Muscle of arm (tissue), 14 donors: ENCODE measurements at places on chromosomes 11 and 22. TPM values are rescaled to one million over a fixed set of nuclear protein-coding genes. Genes with fewer than 3 reads are reported as not detected.

Gene ASCL2
- 0.61 TPM for polyA plus RNA-seq

GRCh38 chr22:31818481-31819392 lies 64.9 kb downstream of the DEPDC5 start:
- no peak for DNase-seq

DNA sequence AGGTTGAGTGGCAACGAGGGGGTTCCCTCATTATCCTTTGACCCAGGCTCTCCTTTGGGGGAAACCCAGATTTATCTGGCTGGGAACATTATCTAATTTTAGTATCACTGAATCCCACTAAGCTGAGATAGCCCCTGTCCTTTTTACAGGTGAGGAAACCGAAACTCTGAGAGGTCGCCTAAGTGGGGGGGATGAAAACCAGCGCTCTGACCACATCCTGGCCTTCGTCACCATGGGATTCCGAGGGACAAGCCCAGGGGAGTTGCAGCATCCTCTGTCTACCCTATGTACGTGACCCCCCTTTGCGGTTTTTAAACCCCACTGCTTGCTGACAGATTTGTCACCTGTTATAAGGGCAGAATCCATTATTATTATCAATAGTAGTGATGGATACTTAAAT lies 61.0 kb downstream of the ISX start:
- no peak for DNase-seq

DNA sequence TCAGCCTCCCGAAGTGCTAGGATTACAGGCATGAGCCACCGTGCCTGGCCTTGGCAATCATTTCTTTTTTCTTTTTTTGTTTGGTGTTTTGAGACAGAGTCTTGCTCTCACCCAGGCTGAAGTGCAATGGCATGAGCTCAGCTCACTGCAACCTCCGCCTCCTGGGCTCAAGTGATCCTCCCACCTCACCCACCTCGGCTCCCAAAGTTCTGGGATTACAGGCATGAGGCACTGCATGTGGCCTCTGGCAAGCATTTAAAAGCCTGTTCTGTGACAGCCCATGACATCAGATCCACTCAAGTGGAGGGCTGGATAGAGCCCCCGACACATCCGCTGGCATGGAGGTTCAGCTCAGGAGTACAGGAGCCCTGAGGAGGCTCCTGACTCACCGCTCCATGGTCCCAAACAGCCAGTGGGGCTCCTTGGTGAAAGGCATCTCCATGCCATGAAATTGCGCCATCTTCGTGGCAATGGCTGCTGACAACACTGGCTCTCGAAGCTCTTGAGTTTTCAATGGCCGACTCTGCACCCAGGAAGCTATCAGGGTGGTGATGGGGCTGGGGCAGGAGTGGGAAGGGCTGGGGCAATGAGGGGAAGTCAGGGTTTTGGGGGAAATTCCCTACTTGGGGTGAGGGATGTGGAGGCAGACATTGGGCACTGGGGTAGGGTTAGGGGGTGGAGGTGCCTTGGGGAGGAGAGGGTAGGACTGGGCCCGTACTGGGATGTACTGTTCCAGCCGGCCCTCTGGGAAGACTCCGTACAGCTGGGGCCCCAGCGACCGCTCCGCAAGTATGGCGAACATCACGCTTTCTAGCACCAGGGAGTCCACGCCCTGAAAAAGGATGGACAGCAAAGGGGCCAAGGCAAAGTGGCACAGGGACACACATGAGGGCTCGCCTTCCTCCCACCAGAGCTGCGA lies 1.4 kb downstream of the CHKB start:
- DNase-seq: no peak

GRCh38 chr11:2092464-2092910 lies 46.7 kb downstream of the IGF2 start:
- no peak for DNase-seq

GRCh38 chr22:44964722-44965078 lies 45.1 kb downstream of the PHF21B start:
- no peak for DNase-seq

Gene VPREB1
- not detected for polyA plus RNA-seq

DNA sequence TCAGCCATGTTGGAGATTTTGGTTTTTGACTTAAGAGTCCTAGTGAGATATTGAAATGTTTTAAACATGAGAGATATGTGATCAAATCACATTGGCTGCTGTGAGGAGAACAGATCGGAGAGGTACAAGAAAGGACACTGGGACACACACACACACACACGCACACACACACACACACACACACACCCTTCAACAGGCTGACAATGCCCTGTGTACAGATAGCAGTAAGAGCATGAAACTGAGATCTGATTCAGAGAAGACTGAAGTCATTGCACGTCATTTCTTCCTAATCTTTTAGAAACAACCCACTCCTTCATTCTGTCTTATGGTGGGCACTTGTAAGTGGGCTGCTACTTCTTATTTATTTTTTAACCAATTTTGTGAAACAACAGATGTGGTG lies 200.5 kb upstream of the E2F8 start:
- DNase-seq: no peak

GRCh38 chr11:65502274-65502554 lies 3.4 kb downstream of the MALAT1 start:
- no peak for DNase-seq

DNA sequence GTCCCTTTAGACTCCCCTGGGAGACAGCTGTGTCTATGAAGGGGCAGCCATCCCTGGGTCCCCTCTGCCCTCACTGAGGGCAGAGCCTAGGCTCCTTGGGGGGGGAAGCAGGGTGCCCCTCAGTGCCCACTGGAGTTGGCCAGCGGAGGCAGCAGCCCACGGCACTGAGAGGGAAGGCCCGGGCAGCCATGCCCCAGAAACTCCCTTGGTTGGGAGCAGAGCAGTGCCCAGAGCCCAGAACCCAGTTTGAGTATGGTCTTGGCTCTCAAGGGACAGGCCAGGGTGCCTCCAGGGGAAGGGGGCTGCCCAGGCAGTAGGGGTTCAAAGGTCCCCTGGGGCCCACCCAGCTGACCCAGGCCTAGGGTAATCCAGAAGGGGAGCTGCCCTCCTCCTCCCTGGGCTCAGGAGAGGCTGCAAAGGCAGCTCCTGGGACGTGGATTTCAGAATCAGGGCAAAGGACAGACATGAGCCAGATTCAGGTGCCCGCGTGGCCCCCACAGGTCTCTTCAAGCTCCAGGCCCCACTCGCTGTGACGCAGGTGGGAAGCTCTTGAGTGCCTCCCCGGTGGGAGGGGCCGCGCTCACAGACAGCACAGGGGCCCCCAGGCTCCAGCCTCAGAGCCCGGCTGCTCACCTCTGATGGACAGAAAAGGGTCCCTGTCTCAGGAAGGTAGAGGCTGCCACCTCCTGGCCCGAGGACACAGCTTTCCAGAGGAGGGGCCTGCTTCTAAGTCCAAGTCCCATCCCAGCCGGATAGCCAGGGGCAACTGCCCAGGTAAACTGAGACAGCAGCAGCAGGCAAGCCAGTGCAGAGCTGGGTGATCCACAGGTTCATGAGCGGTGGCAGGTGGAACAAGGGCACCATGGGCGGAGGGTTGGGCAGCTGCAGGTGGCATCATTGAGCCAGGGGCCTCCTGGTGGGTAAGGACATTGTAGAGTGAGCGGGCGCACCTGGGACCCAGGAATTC lies 2.6 kb downstream of the C11orf21 start:
- no peak for DNase-seq

Gene OR2AG2
- polyA plus RNA-seq: not detected
